ENCODE measurements at places on chromosomes 1 and 21. TPM values are rescaled to one million over a fixed set of nuclear protein-coding genes. Genes with fewer than 3 reads are reported as not detected.

The SH3D21 gene
- total RNA-seq, result 1.9 TPM

The GNAT2 gene
- total RNA-seq, result not detected

The CELA2A gene
- total RNA-seq, result not detected

The GNAI3 gene
- total RNA-seq, result 17.9 TPM

The NBPF26 gene
- total RNA-seq, result 40.2 TPM

The LMO4 gene
- total RNA-seq, result 63.6 TPM

The CFHR4 gene
- not detected for total RNA-seq

The SELP gene
- not detected for total RNA-seq

The S100A14 gene
- total RNA-seq, result 881 TPM

The CNKSR1 gene
- 12.3 TPM for total RNA-seq

The TFF3 gene
- 0.21 TPM for total RNA-seq

The HMCN1 gene
- 1.0 TPM for total RNA-seq

The CNTN2 gene
- total RNA-seq, result not detected

The CELA2B gene
- total RNA-seq, result not detected

The OR10Z1 gene
- not detected for total RNA-seq

The KAZN gene
- total RNA-seq, result 27.1 TPM

The MECR gene
- 28.7 TPM for total RNA-seq

The LORICRIN gene
- not detected for total RNA-seq
